Activated CD8-positive, alpha-beta memory T cell treated with anti-CD3 and anti-CD28 coated beads for 48 hours (primary cell): ENCODE measurements at places on chromosomes 16 and 17.

- DNase-seq = no peak
Observed at GRCh38 chr16:86396422-86396821, 113.9 kb upstream of the FOXF1 start.

- no peak for DNase-seq
Observed at GRCh38 chr16:83698964-83699363, 108.8 kb upstream of the HSBP1 start.

GRCh38 chr16:15759070-15759469, 97.8 kb downstream of the MYH11 start:
- no peak for DNase-seq

DNA sequence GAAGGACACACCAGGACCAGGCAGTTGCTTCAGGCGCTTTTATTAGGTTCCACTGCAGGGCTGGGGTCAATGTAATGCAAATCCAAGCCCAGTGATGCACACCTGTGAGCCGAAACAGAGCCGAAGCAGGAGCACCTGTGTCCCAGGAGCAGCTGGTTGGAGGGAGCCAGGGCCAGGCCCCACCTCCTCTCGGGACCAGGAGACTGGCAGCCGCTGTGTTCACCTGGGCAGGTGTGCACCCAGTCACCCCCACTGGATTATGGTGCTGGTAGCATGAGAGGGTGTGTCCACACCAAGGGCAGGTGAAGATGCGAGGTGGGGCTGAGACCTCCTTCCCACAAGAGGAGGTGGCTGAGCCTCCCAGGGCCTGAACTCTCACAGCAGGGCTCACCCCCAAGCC, 4.7 kb upstream of the FAAP100 start:
- no peak for DNase-seq

- peak; percentile 61 for DNase-seq
Observed at GRCh38 chr17:48678141-48678971, 44.0 kb downstream of the PRAC1 start.

GRCh38 chr17:40328386-40328766, 19.4 kb downstream of the RARA start:
- no peak for DNase-seq

- DNase-seq = no peak
Observed at GRCh38 chr17:77253611-77254051, 112.9 kb downstream of the SEC14L1 start.

GRCh38 chr16:78925083-78925767, 675.3 kb downstream of the MAF start:
- no peak for DNase-seq

GRCh38 chr17:30228011-30228410, 7.5 kb downstream of the SLC6A4 start:
- no peak for DNase-seq

- no peak for DNase-seq
Observed at GRCh38 chr17:29585080-29585751, 4.2 kb downstream of the GIT1 start.
